Activated CD4-positive, alpha-beta T cell treated with anti-CD3 and anti-CD28 coated beads for 4 hours (primary cell): ENCODE measurements at places on chromosomes 3 and 15.
A peak's percentile ranks its signal among the peaks of the same experiment; 100 is the strongest.

- no peak for DNase-seq
Observed at GRCh38 chr15:48984811-48985352, 21.2 kb upstream of the SHC4 start.

GRCh38 chr15:36468746-36469145, 110.7 kb upstream of the CDIN1 start:
- no peak for DNase-seq

GRCh38 chr3:70832089-70832833, 519.8 kb upstream of the MDFIC2 start:
- DNase-seq, result no peak

GRCh38 chr15:45863881-45864580, 229.2 kb downstream of the SQOR start:
- no peak for DNase-seq

- DNase-seq, result no peak
Observed at GRCh38 chr3:161043336-161044035, 61.7 kb downstream of the B3GALNT1 start.

- DNase-seq, result no peak
Observed at GRCh38 chr15:89161666-89162065, 59.7 kb downstream of the RLBP1 start.

- no peak for DNase-seq
Observed at GRCh38 chr3:182115328-182116015, 403.7 kb downstream of the SOX2 start.

GRCh38 chr3:31670136-31670535, 137.4 kb downstream of the STT3B start:
- DNase-seq, result no peak

- DNase-seq, result peak; percentile 61
Observed at GRCh38 chr3:195106418-195106906, 164.5 kb downstream of the XXYLT1 start.

DNA sequence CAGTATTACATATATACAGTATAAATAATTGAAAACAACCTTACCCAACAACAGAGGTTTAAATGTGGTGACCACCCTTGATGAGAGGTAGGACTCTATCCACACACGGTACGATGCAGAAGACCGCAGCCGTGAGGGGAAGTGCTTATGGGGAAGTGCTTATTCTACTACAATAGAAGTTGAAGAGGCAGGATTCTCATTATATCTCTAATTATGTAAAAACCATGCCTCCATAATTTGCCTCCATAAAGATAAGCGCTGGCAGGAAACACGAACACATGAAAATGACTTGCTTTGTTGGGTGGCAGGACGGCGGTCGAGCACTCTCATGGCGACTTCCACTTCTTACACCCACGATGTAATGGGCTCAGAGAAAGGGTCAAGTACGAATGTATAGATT, 7.2 kb upstream of the MUC13 start:
- DNase-seq, result no peak

DNA sequence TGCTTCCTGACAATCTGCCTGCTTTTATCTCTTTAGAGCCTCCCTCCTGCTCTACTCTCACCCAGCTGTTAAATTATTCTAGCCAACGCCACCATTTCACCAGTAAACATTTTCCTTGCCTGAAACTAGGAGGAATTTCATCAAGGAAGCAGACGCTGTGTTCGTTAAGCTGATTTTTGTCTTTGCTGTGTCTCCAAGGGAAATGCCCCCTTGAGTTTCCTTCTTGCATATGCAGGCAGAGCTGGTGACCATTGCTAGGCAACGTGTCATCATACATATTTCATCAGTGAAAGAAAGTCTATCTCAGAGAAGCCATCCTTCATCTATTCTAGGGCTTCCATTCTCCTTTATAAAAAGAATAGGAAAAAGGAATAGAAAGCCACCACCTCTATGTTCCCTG, 87.0 kb upstream of the ST8SIA2 start:
- DNase-seq, result no peak

- DNase-seq, result no peak
Observed at GRCh38 chr3:49711489-49711888, 8.0 kb downstream of the AMIGO3 start.

DNA sequence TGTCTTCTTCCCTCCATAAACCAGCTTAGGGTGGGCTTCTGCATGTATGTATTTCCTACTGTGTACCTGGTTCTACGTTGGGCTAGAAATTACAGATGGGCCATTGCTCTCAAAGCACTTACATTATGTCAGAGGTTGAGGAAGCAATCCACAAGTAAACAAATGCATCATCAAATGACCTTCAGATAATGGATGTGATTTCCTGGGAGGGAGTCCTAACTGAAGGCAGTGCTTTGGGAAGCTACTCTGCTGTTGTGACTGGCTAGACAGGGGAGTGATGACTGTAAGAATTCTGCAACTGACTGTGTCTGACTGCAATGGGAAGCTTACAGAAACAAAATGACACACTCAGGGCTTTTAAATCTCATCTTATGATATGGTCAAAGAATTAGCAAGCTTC, 71.0 kb upstream of the PRR23E start:
- DNase-seq, result no peak

- no peak for DNase-seq
Observed at GRCh38 chr3:73073091-73073707, 11.7 kb downstream of the EBLN2 start.

DNA sequence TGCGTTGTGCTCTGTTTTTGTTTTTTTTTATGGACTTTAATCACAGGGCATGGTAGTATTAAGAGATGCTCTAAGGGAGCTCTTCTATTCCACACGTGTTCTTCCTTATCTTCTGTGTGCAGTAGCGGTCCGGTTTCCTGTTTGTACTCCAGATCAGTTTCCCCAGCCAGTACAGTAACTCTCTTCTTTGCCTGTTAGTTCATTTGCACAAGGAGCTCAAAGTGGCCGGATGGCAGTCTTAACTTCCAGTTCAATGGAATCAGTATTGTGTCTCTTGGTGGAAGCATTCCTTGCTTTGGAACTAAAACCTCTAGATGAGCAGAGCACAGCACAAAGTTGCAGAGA, 122.0 kb downstream of the KLF13 start:
- no peak for DNase-seq

DNA sequence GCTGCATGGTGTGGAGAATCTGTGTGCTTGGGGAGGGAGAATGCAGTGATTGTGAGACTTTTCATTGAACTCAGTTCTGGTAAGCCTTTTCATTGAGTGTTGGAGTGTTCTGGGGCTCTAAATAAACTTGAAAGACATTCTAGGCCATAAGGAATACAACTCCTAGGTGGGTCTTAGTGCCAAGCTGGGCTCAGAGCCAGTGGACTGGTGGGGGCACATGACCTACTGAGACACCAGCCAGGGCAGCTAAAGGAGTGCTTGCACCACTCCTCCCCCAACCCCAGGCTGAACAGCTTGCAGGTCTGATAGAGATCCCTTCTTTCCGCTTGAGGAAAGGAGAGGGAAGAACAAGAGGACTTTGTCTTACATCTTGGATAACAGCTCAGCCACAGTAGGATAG, 21.7 kb upstream of the KPNA4 start:
- DNase-seq, result no peak

DNA sequence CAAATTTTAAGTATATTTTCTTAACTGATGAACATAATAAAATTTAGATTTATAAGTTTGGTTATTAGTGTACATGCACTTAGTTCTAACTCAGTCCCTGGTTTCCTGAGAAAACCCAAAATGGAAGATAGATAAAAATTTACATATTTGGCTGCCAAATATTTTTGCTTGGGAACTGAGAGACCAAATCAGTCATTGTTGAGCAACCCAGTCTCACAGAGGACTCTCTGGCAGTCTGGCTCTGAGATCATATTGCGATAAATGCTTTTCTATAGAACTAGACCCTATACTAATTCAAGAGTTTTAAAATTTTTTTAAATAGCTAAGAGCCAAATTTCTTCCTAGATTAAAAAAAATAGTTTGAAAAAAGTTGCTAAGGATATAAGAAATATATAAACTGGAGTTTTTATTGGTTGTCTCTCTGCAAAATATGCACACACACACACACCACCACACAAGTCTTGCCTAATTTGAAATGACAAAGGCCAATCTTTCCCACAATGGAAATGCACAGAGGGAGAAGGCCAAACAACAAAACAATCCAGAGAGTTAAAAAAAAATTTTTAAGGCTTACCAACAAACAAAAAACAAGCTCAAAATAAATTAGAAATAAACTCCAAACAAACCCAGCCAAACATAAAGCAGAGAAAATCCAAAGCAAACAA, 259.5 kb downstream of the MECOM start:
- DNase-seq, result no peak

GRCh38 chr15:99502661-99503060, 63.1 kb upstream of the MEF2A start:
- no peak for DNase-seq

DNA sequence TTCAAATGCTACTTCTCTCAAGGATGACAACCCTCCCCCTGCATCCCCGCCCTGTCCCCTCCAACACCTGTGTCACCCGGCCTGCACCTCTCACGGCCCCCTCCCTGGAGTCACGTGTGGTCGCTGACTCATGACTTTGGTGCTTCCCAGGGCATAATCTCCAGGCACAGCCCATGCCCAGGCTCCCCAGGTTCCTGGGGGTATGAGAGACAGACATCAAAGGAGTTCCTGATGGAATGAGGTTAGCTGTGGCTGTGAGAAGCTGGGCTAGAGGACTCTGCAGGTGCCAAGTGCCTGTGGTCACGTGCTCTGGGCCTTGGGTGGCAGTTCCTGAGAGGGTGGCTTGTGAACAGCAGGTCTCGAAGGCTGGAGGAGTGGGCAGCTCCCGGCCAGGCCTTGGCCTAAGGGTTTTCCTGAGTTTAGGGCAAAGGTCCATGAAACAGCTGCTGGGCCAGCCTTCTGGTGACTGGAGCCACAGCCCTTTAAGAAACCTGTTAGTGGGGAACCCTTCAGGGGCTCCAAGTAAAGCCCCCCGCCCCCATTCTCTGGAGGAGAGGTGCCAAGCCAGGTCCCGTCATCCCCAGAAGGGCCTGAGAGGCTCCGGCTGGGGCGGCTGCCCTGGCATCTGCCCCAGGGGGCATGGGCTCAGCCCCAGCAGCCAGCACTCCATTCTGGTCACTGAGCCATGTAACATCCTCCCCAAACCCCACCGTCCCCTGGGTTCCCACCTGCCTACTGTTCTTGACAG, 230.0 kb downstream of the XXYLT1 start:
- DNase-seq, result no peak

- DNase-seq, result no peak
Observed at GRCh38 chr3:142168514-142168913, 19.2 kb upstream of the TFDP2 start.

DNA sequence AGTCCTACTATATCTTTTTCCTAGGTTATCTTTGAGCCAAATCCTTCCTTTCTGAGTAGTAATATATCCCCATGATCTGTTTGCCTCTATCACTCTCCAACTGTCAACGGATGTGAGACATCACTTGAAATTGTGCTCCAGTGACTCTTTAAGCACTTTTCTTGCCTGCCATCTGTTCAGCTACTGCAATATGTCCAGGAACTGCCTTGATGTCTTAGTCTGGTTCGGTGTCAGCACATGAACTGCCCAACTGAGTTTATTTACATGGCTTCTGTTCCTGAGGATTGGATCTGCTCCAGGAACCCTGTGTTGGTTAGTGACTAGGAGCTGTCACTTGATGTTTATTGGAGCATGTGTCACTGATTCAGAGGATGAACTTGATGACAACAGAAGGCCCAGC, 116.5 kb downstream of the SLC9A9 start:
- no peak for DNase-seq

DNA sequence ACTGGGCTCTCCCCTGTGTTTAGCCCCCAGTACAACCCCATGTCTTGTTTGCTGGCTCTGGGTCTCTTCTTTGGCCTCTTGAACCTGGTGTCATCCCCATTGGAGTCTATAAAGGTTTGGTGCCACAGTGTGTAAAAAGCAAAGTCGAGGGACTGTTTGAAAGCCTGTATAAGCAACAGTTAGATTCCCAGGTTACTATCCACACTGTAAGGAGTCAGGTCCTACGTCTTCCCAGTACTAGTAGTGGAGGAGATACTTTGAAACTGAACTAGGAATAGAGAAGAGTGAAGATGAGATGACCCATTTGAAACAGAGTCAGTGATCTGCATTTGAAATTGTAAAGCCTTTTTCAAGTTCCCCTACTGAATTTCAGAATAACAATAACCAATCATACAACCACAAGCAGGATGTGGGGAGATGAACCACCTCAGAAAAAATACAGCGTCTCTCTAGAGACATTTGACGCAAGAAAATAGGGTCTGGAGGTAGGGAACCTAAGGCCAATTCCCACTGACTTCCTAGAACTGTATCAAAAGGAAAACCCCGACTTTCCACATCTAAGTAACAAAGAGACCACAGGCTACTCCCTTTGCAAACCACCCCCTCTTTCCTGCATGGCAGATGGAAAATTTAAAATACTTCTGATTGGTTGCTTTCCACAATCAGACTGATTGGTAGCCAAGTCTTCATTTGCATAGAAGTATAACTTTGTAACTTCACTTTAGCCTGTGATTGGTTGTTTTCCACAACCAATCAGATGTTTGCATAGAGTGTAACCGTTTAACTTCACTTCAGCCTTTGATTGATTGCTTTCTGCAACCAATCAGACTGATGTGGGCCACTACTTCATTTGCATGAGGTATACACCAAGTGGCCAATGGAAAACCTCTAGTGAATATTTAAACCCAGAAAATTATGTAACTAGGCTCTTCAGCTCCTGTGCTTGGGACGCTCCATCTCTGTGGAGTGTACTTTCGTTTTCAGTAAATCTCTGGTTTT, 49.9 kb upstream of the NEDD4 start:
- peak; percentile 42 for DNase-seq
